ENCODE measurements at places on chromosomes 2 and 18.
A peak's percentile ranks its signal among the peaks of the same experiment; 100 is the strongest.

DNA sequence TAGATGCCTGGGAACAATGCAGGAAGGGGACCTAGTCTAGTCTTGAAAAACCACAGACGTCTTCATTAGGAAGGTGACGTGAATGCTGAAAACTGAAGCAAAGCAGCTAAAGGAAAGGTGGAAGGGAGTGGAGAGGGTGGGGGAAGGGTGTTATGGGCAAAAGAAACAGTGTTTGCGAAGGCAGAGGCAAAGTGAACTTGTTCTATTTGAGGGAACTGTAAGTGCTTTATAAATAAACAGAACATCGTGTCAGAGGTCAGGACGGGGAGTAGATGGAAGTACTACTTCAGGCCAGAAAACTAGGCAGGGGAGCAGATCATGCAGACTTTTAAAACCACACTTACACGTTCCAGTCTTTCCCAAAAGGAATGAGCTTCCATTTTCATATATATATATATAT lies 57.8 kb downstream of the FASTKD2 start:
- DNase-seq = no peak

GRCh38 chr2:223122781-223123180 lies 70.8 kb downstream of the KCNE4 start:
- no peak for DNase-seq

- no peak for DNase-seq
Measured at GRCh38 chr18:22552899-22553460, 135.3 kb upstream of the CTAGE1 start.

DNA sequence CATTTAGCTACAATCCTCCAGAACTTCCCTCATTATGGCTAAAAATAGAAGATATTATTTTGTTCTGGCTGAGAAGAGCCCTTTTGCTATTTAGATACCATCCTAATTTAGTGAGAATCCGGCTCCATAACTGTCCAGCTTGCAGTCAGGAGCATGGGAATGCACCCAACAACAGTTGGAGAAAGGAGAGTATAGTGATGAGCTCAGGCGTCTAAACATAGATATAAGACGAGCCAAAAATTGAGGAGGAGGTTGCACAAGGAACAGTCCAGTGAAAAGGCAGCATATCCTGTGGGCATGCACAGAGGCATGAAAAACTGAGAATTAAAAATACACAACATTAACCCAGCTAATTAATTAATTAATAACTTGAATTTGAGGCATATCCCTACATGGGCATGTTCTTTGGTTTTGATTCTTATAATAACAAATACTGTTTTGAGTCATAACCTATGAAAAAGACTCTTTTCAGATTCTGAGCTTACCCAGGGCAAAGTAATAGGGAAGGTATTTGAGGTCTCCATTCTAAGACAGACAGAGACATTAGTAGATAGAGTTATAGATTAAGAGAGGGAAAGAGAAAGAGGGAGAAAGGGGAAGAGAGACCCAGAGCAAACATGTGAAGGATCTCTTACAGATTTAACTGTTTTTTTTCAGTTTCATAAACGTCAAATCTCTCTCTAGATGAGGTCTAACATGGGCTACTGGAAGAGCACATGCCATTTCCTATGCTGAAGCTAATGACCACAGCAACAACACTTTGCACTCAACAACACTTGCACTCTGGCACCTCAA lies 311.2 kb downstream of the OSR1 start:
- no peak for DNase-seq

DNA sequence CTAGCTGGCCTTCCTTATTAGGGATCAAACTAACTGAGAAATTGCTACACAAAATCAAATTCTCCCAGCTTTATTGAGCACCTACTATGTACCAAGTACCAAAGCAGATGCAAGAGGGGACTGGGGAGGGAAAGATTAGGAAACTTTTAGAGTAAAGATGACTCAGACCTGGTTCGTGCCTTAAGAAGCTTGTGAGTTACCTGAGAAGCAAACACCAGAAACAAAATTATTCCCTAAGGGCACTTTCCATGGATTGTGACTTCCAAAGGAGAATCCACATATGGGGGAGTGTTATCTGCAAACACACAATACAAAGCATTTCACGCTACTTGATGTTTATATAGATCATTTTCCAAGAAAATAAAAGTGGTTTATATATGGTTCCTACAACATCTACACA lies 326.9 kb upstream of the HNRNPA3 start:
- DNase-seq = peak; percentile 9

- DNase-seq = no peak
Measured at GRCh38 chr2:45921921-45922320, 270.4 kb downstream of the PRKCE start.

DNA sequence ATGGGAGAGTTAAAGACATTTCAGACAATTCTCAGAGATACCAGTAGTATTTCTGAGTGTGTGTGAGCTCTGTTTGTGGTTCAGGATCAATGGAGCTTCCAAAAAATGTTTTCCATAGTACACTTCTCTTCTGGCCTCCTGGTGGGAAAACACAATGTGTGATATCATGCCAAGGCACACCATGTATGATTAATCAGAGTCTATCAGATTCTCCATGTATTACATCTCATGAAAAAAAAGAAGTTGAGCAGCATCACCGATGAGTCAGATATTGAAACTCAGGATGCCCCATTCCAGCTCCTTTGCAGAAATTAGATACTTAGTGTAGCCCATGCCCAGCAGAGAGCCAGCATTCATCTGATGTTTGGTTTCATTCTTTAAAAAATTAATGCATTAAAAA lies 620.3 kb upstream of the POU3F3 start:
- no peak for DNase-seq

DNA sequence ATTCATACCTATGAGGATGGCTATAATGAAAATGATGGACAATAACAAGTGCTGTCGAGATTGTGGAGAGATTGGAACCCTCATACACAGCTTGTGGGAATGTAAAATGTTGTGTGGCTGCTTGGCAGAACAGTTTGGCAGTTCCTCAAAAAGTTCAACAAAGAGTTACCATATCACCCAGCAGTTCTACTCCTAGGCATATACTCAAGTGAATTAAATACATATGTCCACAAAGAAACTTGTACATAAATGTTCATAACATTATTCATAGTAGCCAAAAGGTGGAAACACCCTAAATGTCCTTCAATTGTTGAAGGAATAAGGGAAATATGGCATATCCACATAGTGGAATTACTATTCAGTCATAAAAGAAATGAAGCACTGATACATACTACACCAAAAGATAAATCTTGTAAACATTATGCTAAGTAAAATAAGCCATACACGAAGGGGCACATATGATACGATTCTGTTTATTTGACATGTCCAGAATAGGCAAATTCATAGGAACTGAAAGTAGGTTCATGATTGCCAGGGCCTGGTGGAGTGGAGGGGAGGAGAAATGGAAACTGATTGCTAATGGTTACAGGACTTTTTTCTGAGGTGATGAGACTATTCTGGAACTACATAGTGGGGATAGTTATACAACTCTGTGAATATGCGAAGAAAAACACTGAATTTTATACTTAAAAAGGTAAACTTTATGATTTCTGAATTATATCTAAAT lies 92.1 kb downstream of the ADAM23 start:
- DNase-seq = no peak

DNA sequence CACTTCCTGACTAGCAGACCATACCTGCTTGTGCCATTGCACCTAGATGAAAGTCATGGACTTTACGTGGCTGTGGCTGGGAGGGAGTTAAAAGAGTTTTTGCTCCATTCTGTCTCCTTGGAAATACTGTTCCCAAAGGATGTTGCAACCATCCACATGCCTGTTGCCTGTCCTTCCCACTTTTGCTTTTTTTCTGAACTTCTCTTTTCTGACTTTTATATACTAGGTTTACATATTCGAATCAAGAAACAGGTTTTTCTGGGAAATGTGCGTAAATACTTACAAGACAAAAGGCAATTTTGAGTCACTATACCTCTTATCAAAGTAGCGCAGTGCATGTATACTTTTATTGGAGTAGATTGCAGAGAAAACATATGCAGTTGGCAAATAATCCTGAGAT lies 244.8 kb downstream of the PRKCE start:
- DNase-seq = no peak

DNA sequence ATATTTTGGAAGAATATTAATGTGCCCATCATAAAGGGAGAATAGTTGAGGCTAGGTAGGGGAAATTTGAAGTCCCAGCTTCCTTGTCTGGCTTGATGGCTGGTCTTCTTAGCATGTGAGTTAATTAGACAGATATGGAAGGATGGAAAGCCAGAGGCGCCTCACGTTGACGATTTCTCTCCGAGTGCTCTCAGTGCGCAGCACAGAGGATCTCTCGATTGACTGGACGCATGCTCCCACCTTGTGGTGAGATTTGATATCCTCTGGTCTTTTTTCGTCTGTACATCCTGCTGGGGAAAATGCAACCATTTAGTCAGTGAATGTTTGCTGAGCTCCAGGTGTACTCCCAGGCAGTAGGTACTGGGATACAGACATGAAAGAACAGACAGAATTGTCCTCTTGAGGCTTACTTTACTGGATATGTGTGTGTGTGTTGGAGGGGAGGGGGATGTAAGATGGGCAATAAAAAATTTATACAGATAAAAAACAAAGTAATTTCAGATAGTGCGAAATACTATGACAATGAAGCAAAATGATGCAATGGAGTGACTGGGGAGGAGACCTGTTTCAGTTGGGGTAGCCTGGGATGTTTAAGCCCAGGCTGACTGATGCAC lies 66.9 kb upstream of the ZNG1B start:
- DNase-seq = peak; percentile 75

DNA sequence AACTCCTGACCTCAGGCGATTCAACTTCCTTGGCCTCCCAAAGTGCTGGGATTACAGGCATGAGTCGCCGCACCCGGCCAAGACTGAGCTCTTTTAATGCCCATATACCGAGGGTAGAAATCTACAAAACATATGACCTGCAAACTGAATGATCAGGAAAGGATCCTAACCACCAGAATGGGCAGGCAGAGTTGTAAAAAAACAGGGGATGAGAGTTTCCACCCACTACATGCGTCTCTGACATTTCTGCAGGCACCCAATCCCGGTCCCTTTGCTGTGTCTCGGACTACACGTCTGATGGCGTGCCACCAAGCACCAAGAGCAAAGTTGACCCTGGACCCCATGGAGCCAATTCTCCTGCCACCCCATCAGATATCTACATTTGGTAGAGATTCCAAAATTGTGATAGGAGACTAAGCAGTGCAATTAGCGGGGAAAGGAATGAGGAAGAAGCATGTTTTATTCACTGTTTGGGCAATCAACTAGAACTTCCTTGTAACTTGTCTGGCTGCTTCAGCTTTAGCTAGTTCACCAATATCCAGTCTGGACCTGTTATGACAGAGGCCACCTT lies 74.1 kb downstream of the ATP8B1 start:
- DNase-seq = no peak

GRCh38 chr2:11254100-11254536 lies 90.3 kb downstream of the ROCK2 start:
- no peak for DNase-seq

- no peak for DNase-seq
Measured at GRCh38 chr2:235045336-235045972, 93.6 kb downstream of the SH3BP4 start.

- DNase-seq = no peak
Measured at GRCh38 chr2:200258881-200259576, 47.5 kb upstream of the SPATS2L start.

- no peak for DNase-seq
Measured at GRCh38 chr2:189772212-189772611, 9.6 kb upstream of the OSGEPL1 start.

- no peak for DNase-seq
Measured at GRCh38 chr18:48352051-48352755, 57.0 kb downstream of the ZBTB7C start.

DNA sequence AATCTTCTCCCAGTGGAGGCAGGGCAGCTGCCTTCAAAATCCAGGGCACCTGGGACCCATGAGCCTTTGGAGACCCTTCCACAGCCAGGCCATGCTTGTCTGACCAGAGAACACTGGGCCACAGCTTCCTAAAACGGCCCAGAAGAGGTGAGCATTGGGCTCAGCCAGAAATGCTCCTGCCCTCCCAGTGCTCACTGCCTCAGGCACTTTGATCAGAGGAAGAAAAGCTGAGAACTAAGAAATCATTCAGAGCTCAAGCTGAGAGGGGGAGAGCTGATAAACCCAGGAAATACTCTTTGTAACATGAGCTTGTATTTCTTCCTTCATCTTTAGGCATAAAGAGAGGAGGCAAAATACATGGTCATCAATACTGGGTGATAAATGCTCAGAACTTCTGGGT lies 365.5 kb upstream of the KLHL29 start:
- peak; percentile 70 for DNase-seq

DNA sequence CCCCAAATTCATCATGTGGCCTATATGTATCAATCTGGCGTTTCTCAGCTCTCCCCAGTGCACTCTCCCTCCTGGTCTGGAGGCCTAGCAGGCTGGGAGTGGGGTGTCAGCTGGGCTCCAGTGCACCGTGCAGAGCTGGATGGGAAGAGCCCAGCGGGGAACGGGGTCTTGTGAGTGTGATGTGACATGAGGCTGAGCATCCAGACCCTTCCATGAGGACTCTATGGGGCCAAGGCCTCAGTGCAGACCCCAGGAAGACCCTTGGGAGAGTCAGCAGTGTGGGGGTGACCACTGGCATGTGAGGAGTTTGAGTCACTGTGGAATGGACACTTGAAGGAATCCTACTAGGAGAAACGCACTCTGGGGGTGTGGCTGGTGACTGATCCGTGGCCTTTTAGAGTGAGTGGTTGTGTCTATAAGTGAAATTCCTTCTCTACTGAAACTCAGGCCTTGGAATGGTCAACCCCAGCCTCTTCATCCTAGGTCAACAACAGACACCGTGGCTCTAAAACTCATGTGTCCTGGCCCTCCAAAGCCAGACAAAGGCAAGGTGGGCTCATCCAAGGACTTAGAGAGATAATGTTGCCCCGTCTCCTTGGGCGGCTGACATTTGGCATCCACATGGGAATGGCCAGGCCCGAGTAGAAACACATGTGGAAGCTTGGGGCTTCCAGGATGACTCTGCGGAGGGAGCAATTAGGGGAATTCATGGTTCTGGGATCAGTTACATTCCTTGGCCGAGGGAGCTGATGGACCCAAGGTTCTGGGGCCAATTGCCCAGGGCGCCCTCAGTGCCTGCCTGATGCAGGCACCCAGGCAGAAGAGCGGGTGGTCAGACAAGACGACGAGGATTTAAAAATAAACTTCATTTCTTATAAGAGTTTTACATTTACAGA lies 156.0 kb upstream of the TWIST2 start:
- DNase-seq = no peak

- peak; percentile 51 for DNase-seq
Measured at GRCh38 chr18:70453058-70453775, 164.4 kb downstream of the SOCS6 start.

DNA sequence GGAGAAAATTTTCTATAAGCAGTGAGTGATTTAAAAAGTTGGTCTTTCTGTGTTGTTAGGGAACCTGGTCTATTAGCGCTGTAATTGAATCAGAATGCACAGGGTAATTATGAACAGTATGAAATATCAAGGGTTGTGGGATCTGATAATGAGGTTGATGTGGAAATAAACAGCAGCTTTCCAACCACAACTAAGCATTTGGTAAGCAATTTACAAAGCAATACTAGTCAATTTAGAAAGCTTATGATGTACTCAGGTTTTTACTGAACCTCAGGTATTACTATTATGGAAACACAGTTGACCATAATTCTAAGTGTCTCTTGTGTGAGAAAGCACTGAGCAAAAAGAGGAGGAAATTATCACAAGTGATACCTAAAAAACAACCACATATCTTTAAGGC lies 11.0 kb upstream of the SMCHD1 start:
- no peak for DNase-seq

Measured in mesendoderm (in vitro differentiated cells).